Pancreas (tissue), 10 donors: ENCODE measurements at places on chromosomes 6 and 20. TPM values are rescaled to one million over a fixed set of nuclear protein-coding genes. Genes with fewer than 3 reads are reported as not detected.

- H3K4me3 ChIP-seq = no peak overlapping the region
- H3K27ac ChIP-seq = no peak overlapping the region
- DNase-seq = no peak
- no peaks in the 10 kb centered on the region for H3K4me1 ChIP-seq
Observed at GRCh38 chr6:130676773-130677144, 150.4 kb upstream of the SMLR1 start.

- H3K27me3 ChIP-seq = no peaks in the 10 kb centered on the region
- H3K4me3 ChIP-seq = no peak overlapping the region
- no peaks in the 10 kb centered on the region for H3K4me1 ChIP-seq
- H3K36me3 ChIP-seq = no peaks in the 10 kb centered on the region
- H3K27ac ChIP-seq = no peak overlapping the region
Observed at GRCh38 chr6:126926926-126927325, 191.5 kb upstream of the RSPO3 start.

Gene CFAP206
- 0.56 TPM for total RNA-seq

DNA sequence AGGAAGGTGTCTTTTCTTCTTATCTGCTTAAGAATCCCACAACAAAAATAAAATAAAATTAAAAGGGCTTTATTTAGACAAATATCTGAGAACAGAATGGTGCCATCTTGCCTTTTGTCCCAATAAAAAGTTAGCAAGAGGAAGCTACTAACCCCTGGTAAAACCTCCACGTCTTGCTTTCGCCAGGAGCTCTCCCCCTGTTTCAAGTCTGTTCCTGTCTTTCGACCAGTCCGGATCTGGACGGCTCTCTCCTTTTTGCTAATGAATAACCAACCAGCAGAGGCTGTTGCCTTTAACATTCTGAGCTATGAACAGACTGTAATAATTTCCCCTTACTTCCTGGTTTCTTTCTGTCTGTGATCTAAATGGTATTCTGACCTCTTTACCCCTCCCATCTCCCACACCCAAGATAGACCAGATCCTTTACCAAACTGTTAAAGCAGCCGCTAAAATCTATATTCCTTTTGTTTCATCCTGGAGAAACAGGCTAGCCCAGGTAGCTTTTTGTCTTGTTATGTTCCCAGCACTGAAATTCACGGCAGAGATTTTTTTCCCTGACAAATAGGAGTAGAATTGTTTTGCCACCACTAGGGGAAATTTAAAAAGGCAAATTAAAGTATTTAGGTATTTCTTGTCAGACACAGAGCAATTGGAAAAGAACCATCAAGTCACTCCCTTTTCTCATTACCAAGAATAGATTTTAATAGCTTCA lies at the start of gene FRK:
FRK (minus strand) TSS at position 320 of the 712 bp plus-strand sequence. CDS start 580 bp downstream, outside the sequence.
- no peaks in the 10 kb centered on the region for H3K27me3 ChIP-seq
- H3K4me3 ChIP-seq = peak within 1 kb of the TSS; percentile 28
- peaks cover 8% of the 10 kb centered on the region for H3K4me1 ChIP-seq
- H3K36me3 ChIP-seq = no peaks in the 10 kb centered on the region
- H3K27ac ChIP-seq = peak within 1 kb of the TSS; percentile 94

- DNase-seq = no peak
- H3K27ac ChIP-seq = peak overlapping the region; percentile 71
- H3K4me3 ChIP-seq = no peak overlapping the region
- H3K27me3 ChIP-seq = no peaks in the 10 kb centered on the region
Observed at GRCh38 chr6:26088344-26088743, 1.1 kb downstream of the HFE start.

DNA sequence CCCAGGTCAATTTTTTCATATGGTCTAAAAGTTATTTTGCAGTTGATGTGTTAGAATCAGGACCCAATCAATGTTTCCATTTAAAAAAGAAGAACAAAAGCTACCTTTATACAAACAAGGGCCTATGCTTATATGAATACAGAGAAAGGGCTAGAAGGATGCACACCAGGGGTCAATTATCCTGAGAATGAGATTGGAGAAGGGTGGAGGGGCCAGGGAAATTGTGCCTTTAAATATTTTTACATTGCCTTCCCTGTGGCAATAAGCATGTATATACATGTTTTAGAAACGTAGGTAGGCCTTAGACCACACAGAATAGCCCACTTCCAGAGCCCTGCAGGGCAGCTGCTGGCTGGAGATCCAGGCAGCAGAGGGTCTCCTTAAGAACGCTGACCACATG lies 12.7 kb downstream of the EXOC2 start:
- no peaks in the 10 kb centered on the region for H3K27me3 ChIP-seq
- no peak for DNase-seq
- no peaks in the 10 kb centered on the region for H3K4me1 ChIP-seq
- no peaks in the 10 kb centered on the region for H3K36me3 ChIP-seq

DNA sequence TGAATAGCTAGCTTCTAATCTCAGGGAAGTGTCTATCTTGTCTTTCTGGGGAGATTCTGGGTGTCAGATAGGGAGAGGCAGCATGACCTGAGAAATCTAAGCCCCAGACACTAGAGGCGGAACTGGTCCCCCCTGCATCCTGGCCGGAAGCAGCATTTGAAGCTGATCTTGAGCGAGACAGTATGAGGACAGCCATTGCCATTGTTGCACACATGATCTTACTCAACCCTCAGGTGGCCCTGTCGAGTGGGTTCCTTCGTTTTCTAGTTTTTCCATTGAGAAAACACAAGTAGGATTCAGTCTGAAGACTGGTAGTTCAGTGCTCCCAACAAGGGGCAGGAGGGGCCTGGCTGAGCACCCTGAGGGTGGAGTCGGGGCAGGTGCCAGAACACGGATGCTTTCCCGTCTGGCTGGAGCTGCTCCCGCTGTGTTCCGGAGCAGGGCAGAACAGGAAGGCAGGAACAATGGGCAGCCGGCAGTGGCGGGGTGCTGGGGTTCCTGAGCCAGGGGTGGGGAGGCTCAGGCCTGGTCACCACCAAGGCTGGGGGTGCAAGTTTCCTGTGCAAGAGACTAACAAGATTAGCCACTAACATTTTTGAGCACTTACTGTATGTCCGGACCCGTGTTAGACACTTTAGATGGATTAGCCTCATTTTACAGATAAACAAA lies 7.9 kb upstream of the SDCBP2 start:
- H3K4me3 ChIP-seq = no peak overlapping the region
- H3K4me1 ChIP-seq = peaks cover 7% of the 10 kb centered on the region
- no peak overlapping the region for H3K27ac ChIP-seq
- no peaks in the 10 kb centered on the region for H3K27me3 ChIP-seq
- no peaks in the 10 kb centered on the region for H3K36me3 ChIP-seq

Gene WFDC2
- 5.0 TPM for total RNA-seq

DNA sequence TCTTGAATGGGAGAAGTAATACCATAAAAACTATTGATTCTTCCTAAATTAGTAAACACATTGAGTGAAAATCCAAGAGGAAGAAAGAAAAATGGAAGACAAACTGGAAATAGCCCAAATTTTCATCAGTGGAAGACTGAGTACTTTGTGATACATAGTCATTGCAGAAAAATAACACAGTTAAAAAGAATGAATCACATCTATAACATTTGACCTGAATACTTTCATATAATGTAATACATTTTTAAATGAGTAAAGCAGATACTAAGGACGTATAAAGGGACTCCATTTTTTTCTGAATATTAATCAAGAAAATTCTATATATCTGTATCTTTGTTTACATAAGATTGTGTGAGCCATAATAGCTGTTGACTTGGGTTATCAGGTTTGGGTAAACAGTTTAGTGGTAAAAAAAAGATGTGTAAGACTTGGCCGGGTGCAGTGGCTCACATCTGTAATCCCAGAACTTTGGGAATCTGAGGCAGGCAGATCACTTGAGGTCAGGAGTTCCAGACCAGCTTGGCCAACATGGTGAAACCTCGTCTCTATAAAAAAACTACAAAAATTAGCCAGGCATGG lies 4.3 kb upstream of the SLC17A2 start:
- H3K4me3 ChIP-seq = no peak overlapping the region
- H3K27ac ChIP-seq = no peak overlapping the region
- H3K4me1 ChIP-seq = no peaks in the 10 kb centered on the region

Gene ESR1
- 0.39 TPM for total RNA-seq

DNA sequence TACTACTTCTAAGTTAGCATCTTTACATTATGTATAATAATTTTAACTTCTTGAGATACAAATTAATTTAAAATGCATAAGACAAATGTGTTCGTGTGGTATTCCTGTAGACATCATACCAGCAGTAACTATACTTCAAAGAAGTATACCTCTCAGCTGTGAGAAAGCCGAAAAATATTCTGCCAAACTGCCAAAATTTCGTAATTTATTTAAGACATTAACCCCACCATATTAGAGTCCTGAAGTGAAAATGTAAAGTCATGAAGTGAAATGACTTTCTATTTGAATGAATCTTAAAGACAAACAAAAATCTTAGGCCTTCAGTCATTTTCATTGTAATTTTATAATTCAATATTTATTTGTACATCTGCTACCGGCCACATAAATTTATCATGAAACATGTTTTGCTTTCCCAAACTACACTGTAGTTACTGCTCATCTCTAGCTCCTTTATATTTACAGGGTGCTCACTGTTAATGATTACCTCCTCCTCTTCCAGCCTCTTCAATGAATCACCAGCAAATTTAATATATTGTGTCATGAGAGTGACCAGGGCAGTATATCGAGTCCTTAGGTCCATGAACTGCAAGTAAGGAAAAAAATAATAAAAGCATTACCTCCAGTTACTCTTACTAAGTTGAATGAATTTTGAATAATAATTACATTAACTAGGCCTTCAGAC lies 18.5 kb downstream of the DST start:
- H3K4me3 ChIP-seq = no peak overlapping the region
- no peaks in the 10 kb centered on the region for H3K36me3 ChIP-seq
- peaks cover 9% of the 10 kb centered on the region for H3K4me1 ChIP-seq
- H3K27ac ChIP-seq = no peak overlapping the region

GRCh38 chr6:17431581-17431980 lies 38.2 kb downstream of the CAP2 start:
- no peaks in the 10 kb centered on the region for H3K27me3 ChIP-seq
- H3K4me3 ChIP-seq = no peak overlapping the region
- H3K36me3 ChIP-seq = no peaks in the 10 kb centered on the region
- no peak for DNase-seq
- peaks cover 6% of the 10 kb centered on the region for H3K4me1 ChIP-seq

Gene CYP21A2
- total RNA-seq = 1.5 TPM
